ENCODE measurements at places on chromosomes 4 and X. TPM values are rescaled to one million over a fixed set of nuclear protein-coding genes. Genes with fewer than 3 reads are reported as not detected.

Gene MAGEA2B
- total RNA-seq, result not detected

Gene TMEM144
- not detected for total RNA-seq

DNA sequence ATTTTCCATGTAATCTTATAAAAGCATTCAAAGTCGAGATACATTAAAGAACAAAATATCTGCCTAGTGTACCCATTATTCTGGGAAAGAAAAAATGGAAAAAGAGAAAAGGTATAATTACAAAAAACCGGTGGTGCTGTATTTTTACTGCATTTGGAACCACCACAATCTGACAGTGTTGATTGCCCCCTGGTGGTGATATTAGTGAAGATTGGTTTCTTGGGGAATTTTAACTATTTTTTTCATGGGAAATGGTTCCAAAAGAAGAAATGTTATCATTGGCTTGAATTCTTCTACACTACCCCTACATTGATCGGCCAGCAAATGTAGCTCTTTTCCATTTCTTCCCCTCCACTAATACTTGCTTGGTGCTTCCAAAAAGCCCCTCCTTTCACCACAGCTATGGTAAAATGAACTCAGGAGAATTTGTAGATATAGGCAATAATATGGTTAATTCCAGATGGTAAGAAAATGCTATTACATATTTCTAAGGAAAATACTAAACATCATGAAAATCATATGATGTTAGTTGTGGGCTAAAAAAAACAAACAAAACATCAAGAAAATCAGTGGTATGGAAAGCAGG is 50.0 kb downstream of the COX18 start:
- no peak overlapping the region for H3K27ac ChIP-seq
- H3K4me1 ChIP-seq, result no peaks in the 10 kb centered on the region
- peaks cover 5% of the 10 kb centered on the region for H3K27me3 ChIP-seq
- no peak for DNase-seq
- no peaks in the 10 kb centered on the region for H3K36me3 ChIP-seq

Gene PAK3
- 1.5 TPM for total RNA-seq

Gene OFD1
- 24.5 TPM for total RNA-seq

Gene USP17L18
- total RNA-seq, result not detected

DNA sequence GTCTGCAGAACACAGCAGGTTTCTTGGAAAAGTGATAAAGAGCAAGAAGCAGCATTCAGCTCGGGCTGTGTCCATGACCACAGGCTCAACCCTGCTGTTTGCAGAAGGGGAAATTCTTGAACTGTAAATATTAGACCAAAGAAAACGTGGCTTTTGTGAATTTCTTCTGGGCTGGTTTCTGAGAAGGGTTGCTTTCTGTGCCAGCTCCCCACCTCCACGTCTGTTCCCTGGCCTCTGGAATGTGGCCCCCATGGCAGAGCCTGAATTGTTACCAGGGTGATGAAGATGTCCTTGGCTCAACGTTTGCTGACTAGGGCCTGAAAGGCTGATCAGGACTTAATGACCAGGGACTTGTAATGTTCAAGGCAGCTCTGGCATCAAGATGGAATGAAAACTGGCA is 116.0 kb downstream of the CPEB2 start:
- H3K4me3 ChIP-seq, result no peak overlapping the region
- peaks cover 10% of the 10 kb centered on the region for H3K4me1 ChIP-seq
- DNase-seq, result no peak
- no peak overlapping the region for H3K27ac ChIP-seq
- peaks cover 4% of the 10 kb centered on the region for H3K36me3 ChIP-seq

Gene CCDC149
- not detected for total RNA-seq

Gene NEK1
- 10.7 TPM for total RNA-seq

DNA sequence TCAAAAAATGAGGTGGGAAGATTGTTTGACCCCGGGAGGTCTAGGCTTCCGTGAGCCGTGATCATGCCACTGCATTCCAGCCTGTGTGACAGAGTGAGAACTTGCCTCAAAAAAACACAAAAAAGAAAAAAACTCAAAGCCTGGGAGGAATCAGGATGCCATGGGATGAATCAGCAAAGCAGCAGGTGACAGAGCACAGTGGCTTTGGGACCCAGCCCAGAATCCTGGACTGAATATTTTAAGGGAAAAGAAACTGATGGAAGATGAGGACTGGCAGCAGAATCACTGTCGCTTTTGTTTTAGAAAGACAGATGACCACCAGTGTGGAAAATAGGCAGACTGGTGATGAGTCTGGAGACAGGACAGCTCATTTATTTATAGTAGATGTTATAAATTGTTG is 16.6 kb downstream of the S100G start:
- H3K4me1 ChIP-seq, result no peaks in the 10 kb centered on the region
- no peak for DNase-seq
- peaks cover 3% of the 10 kb centered on the region for H3K36me3 ChIP-seq

DNA sequence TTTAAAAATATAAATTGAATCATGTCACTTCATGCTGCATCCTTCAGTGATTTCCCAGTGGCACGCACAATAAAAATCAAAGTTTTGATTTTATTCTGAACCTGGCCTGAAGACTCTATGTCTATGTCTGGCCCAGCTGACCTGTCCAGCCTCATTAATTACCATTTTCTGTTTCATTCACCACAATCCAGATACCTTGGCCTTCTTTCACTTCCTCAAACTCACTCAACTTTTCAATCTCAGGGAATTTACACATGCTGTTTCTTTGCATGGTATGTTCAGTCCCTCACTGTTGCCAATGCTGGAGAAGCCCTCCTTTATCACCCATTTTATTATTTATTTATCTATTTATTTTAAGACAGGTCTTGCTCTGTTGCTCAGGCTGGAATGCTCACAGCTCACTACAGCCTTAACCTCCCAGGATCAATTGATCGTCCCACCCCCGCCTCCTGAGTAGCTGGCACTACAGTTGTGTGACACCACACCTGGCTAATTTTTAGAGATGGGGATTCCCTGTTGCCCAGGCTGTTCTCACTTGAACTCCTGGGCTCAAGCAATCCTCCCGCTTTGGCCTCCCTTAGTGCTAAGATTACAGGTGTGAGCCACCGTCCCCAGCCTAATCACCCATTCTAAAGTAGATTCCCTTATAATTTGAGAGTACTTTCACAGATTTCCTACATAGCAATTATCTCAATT is 43.1 kb downstream of the ZGRF1 start:
- H3K27ac ChIP-seq, result no peak overlapping the region
- H3K36me3 ChIP-seq, result peaks cover 14% of the 10 kb centered on the region

DNA sequence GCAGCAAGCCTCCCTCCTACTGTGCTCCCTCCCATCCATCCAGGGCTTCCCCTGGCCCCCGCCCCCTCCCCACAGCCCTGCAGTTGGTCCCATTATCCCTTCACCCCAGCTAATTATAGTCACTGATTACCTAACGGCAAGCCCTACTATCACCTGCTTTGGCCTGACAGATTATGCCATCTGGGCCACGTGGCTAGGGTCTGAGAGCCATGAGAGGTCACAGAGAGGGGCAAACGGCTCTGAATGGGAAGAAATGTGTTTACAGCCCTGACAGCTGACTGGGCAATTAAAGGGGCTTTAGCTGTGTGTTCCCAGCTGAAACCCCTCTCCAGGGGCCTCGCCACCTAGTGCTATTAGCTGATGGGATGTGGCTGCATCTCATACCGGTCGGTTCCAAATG is 134.4 kb upstream of the CPEB2 start:
- no peak overlapping the region for H3K27ac ChIP-seq
- H3K36me3 ChIP-seq, result no peaks in the 10 kb centered on the region
- no peak overlapping the region for H3K4me3 ChIP-seq

DNA sequence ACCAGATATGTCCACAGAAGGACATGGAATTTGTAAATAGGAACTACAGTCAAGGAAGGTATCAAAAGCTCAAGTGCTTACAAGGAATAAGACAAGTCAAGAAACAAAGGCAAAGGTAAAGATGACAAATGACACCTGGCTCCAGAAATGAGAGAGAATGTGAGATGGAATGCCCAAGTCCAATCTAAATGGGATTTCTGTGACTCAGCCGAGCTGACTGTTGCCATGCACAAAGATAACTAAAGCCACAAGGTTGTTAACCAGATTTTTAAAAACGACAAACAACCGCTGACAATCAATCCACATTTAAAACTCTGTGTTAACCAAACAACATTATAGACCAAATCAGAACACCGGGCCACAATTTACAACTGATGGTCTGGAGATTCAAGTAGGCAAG is 1.1 kb downstream of the NFXL1 start:
- H3K36me3 ChIP-seq, result peaks cover 27% of the 10 kb centered on the region
- peak overlapping the region; percentile 93 for H3K27ac ChIP-seq
- H3K4me3 ChIP-seq, result peak overlapping the region; percentile 97
- DNase-seq, result no peak
- H3K27me3 ChIP-seq, result no peaks in the 10 kb centered on the region

DNA sequence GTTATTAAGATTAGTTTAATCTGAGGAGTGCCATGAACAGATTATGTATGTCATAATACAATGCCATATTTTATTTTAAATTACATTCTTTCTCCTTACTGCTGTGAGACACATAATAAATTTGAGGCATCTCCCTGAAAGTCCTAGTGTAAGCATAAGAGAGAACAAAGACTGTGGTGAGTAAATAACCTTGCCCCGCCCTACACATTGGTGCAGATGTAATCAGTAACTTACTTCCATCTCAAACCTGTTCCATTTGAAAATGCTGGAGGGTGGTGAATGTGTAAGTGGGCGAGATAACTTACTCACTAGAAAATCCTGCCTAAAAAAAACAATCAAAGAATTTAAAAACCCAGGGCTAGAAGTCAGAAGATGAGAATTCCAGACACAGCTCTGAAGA is 338.1 kb upstream of the SLIT2 start:
- DNase-seq, result no peak
- H3K27me3 ChIP-seq, result no peaks in the 10 kb centered on the region
- H3K36me3 ChIP-seq, result no peaks in the 10 kb centered on the region
- no peak overlapping the region for H3K4me3 ChIP-seq

GRCh38 chrX:154043003-154043763 is 23.5 kb upstream of the IRAK1 start:
- no peaks in the 10 kb centered on the region for H3K27me3 ChIP-seq
- DNase-seq, result no peak
- peaks cover 14% of the 10 kb centered on the region for H3K36me3 ChIP-seq
- peaks cover 45% of the 10 kb centered on the region for H3K4me1 ChIP-seq
- no peak overlapping the region for H3K4me3 ChIP-seq

Gene TSPAN7
- 0.69 TPM for total RNA-seq

DNA sequence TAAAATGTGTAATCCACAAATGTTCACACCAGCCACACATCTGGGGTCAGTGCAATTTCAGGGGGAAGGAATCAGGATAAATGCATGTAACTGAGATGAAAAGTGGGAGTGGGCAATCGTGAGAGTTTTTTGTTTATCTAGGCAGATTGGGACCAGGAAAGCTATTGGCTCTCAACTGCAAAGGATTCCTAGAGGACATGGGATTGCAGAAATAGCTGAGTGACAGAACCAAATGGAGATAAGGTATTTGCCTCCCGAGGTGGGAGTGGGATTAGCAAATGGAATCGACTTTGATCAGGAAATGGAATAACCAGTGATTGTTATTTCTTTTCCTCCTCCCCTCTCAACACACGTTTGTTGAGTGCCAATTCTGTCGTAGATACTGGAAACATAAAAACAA is 38.9 kb upstream of the GJB1 start:
- H3K4me1 ChIP-seq, result peaks cover 12% of the 10 kb centered on the region
- H3K27me3 ChIP-seq, result no peaks in the 10 kb centered on the region
- H3K4me3 ChIP-seq, result no peak overlapping the region
- no peak for DNase-seq
- peak overlapping the region; percentile 28 for H3K27ac ChIP-seq
- peaks cover 3% of the 10 kb centered on the region for H3K36me3 ChIP-seq

DNA sequence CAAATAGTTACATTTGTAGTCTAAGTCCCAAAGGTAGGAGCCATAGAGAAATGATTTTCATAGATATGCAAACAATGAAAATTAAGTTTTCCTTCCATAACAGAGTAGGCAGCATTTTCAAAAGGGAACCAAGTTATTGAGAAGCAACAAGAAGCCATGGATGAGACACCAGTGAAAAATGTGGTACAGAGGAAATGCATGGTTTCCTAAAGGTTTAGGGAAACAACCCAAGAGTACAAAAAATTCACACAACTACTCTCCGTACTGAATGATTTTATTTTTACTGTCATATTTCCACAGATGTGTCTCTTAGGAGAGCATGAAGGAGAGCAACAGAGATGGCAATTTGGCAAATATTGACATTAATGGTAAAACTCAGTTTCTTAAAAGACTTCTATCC is 1408.9 kb upstream of the PCDH7 start:
- no peaks in the 10 kb centered on the region for H3K4me1 ChIP-seq
- no peak for DNase-seq
- no peaks in the 10 kb centered on the region for H3K36me3 ChIP-seq
- H3K4me3 ChIP-seq, result no peak overlapping the region
- no peaks in the 10 kb centered on the region for H3K27me3 ChIP-seq

DNA sequence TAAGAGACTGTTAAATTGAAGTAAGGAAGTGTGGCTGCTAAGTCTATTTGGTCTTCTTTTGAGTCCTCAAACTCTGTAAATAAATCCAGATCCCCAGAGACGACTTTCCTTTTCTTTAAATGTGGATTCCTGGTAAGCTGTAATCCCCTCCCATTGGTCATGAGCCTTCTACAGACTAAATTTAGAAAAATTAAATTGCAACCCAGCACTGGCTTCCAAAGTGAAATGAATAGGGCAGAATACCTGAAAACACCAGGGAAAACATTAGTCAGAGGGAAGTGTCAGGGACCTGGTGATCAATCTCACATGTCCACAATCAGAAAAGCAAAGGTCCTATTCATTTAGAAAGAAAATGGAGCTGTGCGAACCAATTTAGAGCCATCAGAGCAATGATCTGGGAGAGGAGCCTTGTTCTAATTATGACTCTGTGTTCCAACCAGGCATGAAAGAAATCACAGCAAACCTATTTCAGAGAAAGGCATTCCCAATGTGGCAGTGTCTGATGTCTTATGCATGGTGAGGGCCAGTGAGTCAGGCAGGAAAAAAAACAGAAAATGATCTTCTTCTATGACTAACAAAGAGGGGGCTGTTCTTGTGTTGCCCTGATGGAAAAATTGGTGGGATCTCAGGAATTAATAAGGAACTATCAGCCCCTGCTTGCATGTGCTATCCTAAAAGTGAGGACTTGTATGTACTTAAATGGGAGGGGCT is 19.8 kb upstream of the CCDC149 start:
- H3K27me3 ChIP-seq, result peaks cover 4% of the 10 kb centered on the region
- H3K4me3 ChIP-seq, result no peak overlapping the region
- no peak for DNase-seq
- no peaks in the 10 kb centered on the region for H3K36me3 ChIP-seq
- no peaks in the 10 kb centered on the region for H3K4me1 ChIP-seq
- H3K27ac ChIP-seq, result no peak overlapping the region

- H3K27ac ChIP-seq, result peak within 1 kb of the TSS; percentile 58
- peaks cover 50% of the 10 kb centered on the region for H3K36me3 ChIP-seq
- H3K4me3 ChIP-seq, result no peak within 1 kb of the TSS
- no peaks in the 10 kb centered on the region for H3K27me3 ChIP-seq
Observed at GRCh38 chrX:71301195-71301924, at the start of gene ITGB1BP2. ITGB1BP2 (plus strand) TSS chrX:71301750; CDS start chrX:71301807, 57 bp downstream.

Gene IL21
- 65.1 TPM for total RNA-seq

- H3K4me3 ChIP-seq, result no peak overlapping the region
- no peaks in the 10 kb centered on the region for H3K36me3 ChIP-seq
- H3K27ac ChIP-seq, result no peak overlapping the region
- H3K27me3 ChIP-seq, result no peaks in the 10 kb centered on the region
- DNase-seq, result no peak
Observed at GRCh38 chrX:136431625-136432024, 56.1 kb upstream of the BRS3 start.

Gene FGF5
- not detected for total RNA-seq

- H3K4me3 ChIP-seq, result no peak overlapping the region
- H3K36me3 ChIP-seq, result no peaks in the 10 kb centered on the region
- no peak for DNase-seq
- H3K27ac ChIP-seq, result no peak overlapping the region
Observed at GRCh38 chr4:77190053-77190452, 33.0 kb downstream of the CCNG2 start.

Gene CFP
- total RNA-seq, result 3.4 TPM
